ENCODE measurements at places on chromosomes 7 and 10. TPM values are rescaled to one million over a fixed set of nuclear protein-coding genes. Genes with fewer than 3 reads are reported as not detected.

Gene IFIT1
- 58.1 TPM for total RNA-seq

- DNase-seq: no peak
Measured at GRCh38 chr10:58546722-58547445, 34.2 kb downstream of the BICC1 start.

GRCh38 chr10:129498680-129499079 is 31.6 kb downstream of the MGMT start:
- no peak for DNase-seq

DNA sequence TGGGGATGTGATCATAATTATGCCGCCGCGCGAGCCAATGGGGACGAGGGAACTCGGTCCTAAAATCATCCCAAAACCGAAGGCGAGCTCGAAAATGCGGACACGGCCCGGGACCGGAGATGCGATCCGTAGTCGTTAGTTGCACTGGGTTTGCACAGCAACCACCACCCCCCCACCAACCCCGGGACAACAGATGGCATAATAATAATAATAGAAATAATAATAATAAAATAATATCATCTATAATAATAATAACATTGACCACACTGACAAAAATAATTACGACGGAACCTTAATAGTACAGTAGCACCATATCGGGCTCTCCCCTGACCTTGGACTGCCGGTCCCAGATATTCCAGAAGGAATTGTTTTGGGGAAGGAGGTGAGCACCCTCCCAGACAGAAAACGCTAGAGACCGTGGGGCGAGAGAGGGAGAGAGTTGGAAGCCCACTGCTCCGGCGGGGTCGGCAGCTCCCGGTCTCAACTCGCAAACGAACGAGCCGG is 1.1 kb upstream of the EMX2 start:
- no peak for DNase-seq

Gene CDH23
- 11.5 TPM for total RNA-seq

DNA sequence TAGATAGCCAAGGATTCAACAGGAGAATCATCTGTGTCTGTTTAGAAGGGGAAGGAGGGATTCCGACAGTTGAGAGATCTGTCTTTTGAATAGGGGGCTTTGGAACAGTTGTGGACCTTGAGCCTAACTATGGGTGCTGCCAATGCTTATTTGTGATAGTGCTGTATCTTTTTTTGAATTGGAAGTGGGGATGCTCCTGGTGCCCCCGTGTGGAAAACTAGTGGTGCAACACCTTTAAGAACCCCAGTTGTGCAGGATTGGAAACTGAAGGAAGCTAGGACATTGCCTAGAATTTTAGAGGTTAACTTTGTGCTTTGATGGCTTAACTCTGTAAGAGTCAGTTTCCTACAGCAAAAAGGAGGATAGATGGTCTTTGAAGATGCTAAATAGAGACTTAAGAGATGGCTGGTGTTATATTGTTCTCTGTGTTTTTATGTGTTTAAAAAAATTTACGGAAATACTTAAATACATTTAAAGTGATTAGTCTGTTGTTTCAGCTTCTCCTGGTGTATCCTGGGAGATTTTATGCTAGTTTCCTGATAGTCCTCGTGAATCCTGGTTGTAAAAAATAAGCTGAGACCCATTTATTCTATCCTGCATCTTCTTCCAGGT is 69.3 kb downstream of the AP3M1 start:
- DNase-seq: peak; percentile 42

DNA sequence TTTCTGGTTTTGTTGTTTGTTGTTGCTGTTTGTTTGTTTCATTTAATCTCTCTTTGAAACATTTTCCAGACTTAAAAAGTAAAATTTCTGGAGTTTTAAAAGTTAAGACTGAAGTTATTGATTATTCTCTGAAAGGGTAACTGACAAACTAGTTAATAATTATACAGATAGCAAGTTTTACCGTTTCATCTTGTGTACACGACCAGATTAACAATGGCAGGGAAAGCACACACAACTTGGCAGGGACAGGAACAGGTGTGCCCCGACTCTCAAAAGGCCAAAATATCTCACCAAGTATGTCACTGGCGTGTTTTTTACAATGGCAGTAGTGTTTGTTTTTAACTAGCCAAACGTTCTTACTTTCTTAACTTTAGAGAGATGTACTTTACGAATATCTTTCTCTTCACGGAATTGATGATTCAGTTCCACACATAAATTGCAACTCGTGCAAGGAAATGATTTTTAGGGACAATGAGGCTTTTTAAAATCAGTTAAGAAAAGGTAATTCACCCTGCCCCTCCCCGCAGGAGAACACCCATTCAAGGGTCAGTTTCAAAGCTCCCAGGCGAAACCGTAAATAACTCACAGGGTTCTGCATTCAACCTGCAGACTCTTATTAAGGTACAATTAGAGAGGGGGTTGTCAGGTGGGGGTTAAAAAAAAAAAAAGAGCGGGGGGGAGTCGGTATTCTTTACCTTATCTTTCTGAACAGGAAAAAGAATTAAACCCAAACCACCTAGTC is 3.5 kb downstream of the CTBP2 start:
- DNase-seq: no peak

- DNase-seq: peak; percentile 38
Measured at GRCh38 chr7:4738711-4739527, 36.5 kb upstream of the AP5Z1 start.

- no peak for DNase-seq
Measured at GRCh38 chr10:98374217-98374985, 40.6 kb downstream of the PYROXD2 start.

DNA sequence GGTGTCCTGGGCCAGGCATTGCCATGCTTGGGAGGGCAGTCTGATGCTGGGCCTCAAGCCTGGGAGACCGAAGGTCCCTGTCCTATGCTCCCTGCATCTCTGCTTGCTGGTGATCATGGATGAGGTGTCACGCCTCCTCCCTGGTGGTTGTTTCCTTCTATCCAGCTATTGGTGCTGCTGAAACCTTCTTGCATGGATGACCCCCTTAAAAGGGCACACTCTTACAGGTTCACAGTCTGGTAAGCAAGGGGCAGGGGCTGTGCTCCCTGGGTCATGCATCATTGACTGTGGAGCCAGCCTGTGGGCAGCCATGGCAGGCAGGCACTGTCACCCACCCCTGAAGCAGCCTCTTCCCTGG is 36.8 kb upstream of the SLC29A3 start:
- no peak for DNase-seq

Gene DGKB
- 111 TPM for total RNA-seq

GRCh38 chr10:12348294-12348869 is 965 bp upstream of the CAMK1D start:
- DNase-seq: no peak

DNA sequence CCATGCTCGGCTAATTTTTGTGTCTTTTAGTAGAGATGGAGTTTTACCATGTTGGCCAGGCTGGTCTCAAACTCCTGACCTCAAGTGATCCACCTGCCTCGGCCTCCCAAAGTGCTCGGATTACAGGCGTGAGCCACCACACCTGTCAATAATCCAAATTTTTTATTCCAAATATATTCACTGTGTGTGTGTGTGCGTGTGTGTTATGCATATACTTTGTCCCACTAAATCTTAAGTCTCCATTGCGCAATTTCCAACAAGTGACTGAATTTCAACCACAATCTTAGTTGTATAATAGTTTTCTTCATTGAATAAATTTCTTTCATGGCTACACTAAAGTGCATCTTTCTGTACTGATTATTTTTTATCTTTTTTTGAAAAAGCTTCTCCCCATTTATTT is 2.7 kb downstream of the KRIT1 start:
- no peak for DNase-seq

DNA sequence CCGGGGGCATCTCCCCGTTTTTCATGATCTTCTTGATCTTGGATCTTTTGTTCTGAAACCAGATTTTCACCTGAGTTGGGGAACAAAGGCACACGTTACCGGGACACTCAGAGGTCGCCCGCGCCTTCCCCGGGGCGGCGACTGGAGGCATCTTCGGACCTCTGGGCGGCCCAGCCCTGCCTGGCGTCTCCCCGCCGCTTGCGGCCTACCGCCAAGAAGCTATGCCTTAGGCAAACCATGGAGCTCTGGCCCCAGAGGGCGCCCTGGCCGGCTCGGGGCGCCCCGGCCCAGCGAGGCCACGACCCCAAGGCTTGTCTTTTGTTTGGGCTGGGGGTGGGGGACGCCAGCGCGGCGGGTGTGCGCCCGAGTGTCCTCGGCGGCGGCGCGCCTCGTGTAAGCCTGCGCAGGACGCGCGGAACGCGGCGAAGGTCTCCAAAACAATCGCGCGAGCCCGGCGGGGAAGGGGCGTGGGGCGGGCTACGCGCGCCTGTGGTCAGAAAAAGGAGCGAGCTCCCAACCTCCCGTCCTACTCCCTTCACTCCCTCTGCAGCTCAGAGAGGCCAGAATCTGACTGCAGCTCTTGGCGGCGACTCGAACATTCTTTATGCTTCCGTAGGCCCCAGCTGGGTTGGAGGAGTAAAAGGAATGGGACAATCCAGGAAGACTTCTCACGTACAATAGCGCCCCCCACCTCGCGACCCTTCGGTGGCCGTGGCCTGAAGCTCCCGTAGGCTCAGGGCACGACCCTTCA is 3.5 kb downstream of the DLX5 start:
- no peak for DNase-seq

DNA sequence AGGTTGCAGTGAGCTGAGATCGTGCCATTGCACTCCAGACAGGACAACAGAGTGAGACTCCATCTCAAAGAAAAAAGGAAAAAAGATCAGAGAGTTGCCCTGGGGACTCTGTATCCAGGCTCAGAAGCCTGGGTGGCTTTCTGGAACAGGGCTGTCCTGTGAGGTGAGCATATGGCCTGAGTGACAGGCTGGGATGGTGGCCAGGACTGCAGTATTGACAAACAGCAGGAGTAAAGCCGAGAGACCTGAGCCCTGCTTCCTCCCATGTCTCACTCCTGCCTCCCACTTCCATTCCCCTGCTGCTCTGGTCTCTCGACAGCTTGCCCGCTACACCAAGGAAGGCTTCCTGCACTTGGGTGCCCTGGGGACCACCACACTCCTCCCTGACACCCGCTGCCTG is 578.5 kb downstream of the GALNT17 start:
- DNase-seq: no peak

Gene RNF133
- total RNA-seq: 2.5 TPM

- no peak for DNase-seq
Measured at GRCh38 chr10:74000892-74001669, 3.2 kb downstream of the VCL start.

Gene PHKG1
- total RNA-seq: 21.8 TPM

DNA sequence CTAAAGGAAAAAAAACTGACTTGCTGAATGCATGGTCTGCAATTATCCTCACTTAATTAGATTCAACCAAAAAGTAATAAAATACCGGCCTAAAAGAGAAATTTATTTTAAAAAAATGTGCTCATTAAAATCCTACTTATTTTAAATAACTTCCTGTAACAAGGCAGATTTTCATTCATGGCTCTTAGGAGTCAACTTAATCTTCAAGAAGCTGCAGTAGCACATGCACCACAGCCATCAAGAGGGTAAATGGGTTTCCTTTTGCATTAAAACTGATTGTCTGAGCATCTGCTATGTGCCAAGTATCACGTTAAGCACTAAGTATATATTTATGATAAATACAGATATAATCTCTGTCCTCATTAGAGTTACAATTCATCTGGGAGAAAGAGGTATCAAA is 69.9 kb downstream of the SNX13 start:
- DNase-seq: no peak

- DNase-seq: no peak
Measured at GRCh38 chr7:148944935-148945934, 61.1 kb upstream of the EZH2 start.

DNA sequence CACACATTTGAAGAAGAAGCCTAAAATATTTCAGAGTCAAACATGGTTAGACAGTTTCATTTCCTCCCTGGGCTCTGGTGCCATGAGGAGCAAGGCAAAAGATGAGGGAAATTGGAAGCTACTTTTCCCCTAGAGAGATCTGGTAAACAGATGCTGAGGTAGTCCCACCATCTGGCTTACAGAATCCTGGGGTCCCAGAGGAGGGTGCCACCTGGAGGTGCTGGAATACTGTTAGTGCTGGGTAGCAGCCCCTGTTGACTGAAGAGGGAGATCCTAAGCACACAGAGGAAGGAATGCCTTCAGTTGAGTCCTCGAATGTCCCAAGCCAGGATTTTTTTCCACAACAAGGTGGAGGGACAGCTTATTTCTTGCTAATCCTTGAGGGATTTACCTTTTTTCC is 160.1 kb downstream of the FZD1 start:
- no peak for DNase-seq

DNA sequence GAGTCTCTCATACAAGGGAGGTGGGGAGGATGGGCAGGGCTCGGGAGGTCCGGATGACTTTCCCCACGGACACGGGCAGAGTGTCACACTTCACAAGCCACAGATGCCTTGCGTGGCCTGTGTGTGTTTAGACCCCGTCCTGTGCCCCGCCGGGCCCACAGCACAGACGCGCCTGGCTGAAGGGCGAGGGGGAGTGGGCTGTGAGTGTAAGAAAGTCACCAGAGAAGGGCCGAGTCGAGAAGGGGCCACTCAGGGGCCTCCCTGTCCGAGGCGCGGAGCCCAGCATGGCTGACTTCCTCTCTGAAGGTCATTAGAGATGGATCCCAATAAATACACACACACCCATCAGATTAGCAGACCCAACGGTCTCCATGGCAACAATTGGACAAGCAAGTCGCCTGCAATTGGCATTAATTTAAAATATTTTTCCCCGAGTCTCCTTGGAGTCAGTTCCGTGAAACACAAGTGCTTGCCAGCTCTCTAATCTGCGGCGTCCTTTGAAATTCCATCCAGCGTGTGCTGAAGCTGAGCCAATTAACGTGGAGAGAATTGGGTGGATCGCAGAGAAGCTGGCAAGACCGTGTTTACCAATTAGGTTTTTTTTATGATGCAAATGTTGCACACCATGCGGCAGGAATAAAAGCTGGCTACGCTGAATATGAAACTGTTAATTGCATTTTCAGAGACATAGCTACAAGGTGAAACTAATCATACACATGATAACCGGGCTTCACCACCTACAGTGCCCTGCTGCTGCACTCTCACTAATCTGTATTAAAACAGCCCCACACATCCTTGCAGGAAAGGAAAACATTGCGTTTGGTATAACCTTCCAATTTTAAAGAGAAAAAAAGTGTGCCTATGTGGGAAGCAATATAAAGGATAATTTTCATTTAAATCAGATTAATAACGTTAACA is 571.2 kb downstream of the PTPRN2 start:
- DNase-seq: no peak

Gene TLX1
- total RNA-seq: not detected

Gene CDK14
- total RNA-seq: 231 TPM

DNA sequence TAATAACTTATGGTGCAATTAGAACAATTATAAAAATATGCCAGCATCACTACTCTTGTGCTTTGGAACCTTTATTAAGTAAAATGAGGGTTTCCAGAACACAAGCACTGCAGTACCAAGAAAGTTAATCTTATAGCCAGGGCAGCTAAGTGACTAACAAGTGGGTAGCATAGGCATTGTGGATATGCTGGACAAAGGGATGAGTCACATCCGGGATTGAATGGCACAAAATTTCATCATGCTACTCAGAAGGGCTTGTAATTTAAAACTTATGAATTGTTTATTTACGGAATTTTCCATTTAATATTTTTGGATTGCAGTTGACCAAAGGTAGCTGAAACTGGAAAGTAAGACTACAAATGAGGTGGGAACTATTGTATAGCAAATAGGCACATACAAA is 250.6 kb downstream of the C7orf25 start:
- DNase-seq: no peak

Gene MYH16
- not detected for total RNA-seq

All from dorsolateral prefrontal cortex (tissue), 122 donors.